ENCODE measurements at places on chromosomes 1 and 21.

DNA sequence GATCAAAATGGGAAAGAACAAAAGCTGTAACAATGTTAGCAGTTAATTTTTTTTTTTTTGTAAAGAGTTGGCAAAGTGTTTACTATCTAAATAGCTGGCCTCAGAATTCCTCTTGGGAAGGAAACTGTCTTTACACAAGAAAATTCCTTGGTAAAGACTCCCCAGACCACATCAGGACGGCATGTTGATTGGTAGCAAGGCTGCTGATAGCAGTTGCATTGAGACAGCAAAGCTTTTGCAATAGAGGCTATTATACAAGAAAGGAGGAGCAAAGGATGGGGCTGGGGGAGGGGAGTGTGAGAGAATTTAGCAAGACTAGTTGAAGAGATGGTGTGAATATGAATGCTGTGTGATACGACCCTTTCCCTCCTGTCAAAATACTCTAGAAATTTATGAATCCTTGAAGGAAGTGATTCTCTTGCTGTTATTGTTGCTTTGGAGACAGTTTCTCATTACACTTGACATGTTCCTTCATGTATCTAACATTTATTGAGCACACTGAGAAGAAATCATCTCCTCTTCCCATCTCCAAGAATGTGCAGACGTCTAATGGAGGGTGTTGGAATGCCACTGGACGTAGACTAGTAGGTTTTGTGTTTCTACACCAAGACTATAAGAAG is 355.6 kb downstream of the SIPA1L2 start:
- DNase-seq, result no peak

DNA sequence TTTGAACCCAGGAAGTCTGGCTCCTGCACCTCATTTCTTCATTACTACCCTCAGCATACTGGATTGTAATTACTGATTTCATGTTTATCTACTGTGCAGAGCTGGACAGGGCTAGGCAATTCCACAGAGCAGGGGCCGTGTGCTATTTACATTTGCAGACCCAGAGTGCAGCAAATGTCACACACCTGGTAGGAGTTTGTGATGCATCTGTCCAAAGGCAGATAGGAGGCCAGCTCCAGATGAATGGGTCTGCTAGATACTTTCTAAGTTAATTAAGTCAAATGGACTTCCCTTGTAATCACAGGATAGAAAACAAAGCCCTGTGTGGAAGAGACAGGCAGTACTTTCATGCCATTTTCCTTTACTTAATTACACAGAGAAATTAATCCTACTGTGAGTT is 46.2 kb downstream of the PGBD5 start:
- no peak for DNase-seq

- DNase-seq, result no peak
These were observed 1.7 kb upstream of the ELK4 start for GRCh38 chr1:205633421-205633976.

- no peak for DNase-seq
These were observed 23.7 kb downstream of the RGS2 start for GRCh38 chr1:192832492-192832891.

- DNase-seq, result no peak
These were observed 845.5 kb upstream of the ADGRL4 start for GRCh38 chr1:79852004-79852403.
